ENCODE measurements at places on chromosomes 5 and 9.

GRCh38 chr9:19085295-19085694 is 17.4 kb downstream of the HAUS6 start:
- no peak for DNase-seq

DNA sequence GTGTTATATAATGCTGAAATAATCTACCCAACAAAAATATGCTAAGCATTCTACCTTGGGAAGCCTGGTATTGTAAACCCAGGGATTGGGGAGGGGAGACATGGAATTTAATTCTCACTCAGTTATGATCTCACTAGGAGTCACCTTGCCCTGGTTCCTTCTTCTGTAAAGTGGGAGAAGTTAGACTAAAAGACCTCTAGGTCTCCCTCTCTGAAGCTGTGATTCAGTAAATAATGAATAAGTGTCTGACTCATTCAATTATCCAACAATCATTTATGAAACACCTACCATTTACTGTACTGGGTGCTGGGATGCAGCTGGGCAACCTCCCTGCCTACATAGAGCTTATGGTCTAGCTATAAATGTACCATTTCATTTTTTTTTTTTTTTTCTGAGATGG is 20.2 kb upstream of the SPARC start:
- no peak for DNase-seq

DNA sequence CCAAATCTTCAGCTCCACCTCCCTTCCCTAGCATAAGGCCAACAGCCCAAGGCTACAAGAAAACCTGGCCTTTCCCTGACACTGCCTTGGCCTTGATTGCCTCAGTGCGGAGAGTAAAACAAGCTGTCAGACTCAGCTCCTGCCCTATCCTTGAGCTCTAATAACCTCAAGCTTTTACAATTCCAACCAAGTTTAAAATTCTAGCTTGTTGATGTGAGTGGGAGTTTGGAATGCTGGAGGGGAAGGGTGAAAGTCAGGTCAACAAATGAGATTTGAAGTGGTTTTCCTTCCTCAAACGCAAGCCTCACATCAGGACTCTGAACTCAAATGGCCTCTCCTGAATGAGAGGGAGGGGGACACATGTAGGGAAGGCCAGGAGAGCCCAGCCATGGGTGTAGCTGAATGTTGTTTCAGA is 197.0 kb upstream of the VLDLR start:
- no peak for DNase-seq

GRCh38 chr9:111282845-111283244 is 47.2 kb downstream of the OR2K2 start:
- DNase-seq = no peak

- DNase-seq = peak; percentile 44
Measured at GRCh38 chr5:73418244-73418691, 30.3 kb downstream of the FOXD1 start.

DNA sequence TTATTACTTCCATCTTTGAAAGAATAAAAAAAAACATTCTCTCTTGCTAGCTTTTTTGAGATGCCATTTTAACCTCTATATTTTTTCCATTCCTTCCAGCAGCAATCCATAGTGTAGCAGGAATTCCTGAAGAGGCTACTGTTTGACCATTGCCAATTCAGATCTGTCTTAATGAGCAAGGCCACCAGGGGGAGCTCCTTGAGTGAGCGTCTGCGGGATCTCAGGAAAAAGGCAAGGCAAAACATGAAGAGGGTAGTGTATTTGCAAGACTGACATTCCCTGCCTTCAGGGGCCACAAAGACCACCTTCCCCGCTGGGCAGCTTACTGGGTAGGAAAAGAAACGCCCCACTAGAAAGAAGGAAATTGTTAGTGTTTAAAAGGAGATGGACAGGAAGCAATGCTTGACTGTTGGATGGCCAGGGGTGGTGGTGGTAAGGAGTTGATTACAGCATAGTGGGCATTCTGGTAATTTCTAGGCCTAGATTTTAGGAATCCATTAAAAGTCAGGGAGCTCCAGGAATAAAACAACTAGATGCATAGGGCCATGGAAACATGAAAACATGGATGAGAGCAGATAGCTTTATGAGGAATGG is 206.6 kb upstream of the HAPLN1 start:
- peak; percentile 97 for DNase-seq

DNA sequence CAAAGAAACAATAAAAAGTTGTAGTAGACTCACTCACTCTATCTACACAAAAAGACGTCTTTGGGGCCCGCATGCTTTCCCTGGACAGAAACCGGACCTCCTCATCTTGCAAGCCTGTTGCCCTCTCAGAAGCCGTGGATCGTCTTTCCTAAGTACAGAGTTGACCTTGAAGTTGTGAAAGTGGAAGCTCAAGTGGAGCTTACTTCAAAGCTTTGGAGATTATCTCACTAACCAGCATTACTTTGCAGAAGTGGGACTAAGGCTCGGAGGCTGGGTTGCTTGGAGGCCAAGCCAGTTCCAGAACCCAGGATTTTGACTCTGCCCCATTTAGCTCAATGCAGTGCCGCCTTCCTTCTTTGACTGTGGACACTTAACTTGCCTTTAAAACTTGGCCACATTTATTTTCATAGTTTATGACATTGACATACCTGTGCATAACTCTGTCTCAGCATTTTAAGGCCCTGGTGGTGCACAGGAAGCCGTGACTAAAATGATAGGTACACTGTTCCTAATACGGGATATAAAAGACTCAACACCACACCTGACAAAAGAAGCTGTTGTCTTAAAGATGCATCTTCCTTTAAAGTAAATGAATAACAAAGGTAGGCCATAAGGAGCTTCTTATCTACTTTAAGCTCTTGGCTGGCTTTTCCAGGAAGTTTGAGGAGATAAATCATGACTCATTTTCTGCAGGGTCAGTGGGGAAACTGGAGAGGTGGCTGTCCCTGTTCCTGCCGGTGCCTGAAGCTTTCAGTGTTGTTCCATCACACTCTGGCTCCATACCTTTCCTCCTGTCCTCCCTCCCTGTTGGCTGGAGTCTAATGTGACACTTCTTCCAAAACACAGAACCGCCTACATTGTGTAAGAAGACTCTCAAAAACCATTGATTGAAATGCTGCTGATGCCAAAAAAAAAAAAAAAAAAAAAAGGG is 10.7 kb downstream of the SLC25A25 start:
- DNase-seq = peak; percentile 63

DNA sequence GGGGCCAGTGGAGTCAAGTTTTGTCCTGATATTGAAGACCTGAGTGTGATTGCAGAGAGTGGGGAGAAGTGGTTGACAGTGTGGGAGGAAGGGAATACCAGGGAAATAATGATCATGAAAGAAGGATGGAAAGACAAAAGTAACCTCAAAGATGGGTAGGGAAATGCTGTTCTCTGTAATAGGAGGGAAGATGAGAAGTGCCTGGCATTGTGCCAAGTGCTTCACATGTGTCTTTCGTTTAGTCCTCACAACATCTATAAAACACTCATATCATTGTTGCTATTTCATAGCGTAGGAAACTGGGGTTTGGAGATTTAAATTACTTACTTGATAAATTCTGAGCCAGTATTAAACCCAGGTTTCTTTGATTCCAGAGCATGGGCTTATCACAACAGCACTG is 472.3 kb downstream of the LRRC70 start:
- DNase-seq = no peak

GRCh38 chr9:91843623-91844148 is 106.3 kb downstream of the ROR2 start:
- DNase-seq = peak; percentile 55

- no peak for DNase-seq
Measured at GRCh38 chr5:151270599-151270998, 17.6 kb downstream of the GM2A start.

- DNase-seq = no peak
Measured at GRCh38 chr5:33769196-33769595, 122.6 kb downstream of the ADAMTS12 start.

GRCh38 chr5:85538362-85538761 is 1079.4 kb upstream of the COX7C start:
- DNase-seq = no peak

GRCh38 chr9:31637861-31638260 is 746.6 kb upstream of the ACO1 start:
- no peak for DNase-seq

DNA sequence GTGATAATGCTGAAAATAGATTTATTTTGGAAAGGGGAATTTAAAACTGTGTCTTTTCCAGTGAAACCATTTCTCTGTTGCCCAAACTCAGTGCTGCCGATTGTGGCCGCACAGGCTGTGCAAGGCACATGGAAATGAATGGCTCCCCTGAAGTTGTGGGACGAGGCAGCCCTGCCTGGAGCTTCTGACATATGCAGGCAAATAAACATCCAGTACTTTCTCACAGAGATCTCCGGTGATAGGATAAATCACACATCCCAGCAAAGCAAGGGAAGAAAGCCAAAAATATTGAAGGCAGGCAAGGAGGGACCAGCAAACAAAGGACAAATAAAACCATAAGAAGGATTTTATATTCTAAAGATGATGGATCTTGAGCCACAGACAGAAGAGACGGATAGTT is 464.5 kb downstream of the MTRR start:
- DNase-seq = no peak

DNA sequence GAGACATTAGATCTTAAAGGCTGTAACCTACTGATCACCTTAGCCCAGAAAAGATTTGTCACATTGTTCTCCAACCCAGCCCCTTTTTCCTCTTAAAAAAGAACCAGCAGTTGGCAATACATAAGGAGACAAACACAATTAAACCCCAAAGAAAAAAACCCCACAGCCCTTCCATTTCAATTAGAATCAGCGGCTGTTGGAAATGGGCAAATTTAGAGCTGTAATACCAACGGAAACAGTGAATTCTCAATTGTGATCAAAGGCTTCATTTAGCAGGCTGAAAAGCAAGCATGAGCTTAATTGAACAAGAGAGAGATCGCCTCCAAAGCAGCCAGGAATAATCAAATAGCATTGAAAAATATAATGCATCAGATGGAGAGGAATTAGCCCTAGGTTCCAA is 153.6 kb downstream of the FAM114A2 start:
- no peak for DNase-seq

GRCh38 chr5:180003127-180003526 is 68.4 kb downstream of the RNF130 start:
- no peak for DNase-seq

GRCh38 chr9:81538890-81539289 is 150.5 kb downstream of the TLE1 start:
- no peak for DNase-seq

DNA sequence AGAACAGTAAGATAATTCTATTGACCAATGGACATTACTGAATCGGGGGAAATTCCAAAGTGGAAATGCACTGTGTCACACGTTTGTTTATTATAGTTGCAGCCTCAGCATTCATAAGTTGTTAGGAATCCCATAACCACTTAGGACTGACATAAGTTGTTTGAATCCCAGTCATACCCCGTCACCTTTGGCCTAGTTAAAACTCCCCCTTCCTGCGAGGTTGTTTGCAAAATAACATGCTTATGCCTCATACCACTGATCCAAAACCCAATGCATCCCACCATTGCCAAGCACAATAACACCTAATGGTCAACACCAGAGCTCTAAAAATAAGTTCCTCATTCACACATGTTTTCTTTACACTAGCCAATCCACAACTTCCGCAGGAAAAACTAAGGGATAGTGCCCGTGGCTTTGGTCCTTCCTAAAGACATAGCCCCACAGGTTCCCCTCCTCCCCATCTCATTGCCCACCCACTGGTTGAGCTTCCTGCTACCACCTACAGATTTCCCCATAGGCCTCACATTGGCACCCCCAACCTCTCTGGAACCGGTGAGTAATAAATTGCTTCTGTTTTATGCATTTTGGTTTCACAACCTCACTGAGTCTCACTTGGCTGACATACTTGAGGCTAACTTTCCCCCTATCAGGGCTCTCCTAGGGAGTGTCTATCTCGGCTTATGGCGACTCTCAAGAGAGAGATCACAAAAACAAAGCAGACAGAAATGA is 42.3 kb upstream of the MUSK start:
- no peak for DNase-seq

DNA sequence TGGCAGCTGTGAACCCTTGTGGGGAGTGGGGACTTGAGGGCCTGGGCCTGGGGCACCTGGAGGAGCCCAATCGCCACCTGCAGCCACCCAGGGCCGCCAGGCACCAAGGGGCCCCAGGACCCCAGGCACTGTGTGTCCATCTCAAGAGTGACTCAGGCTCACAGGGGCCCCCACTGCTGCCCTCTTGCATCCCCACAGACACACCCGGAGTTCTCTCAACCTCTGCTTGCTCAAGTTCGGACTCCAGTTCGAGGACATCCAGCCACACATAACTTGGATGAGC is 51.9 kb downstream of the MRPL36 start:
- no peak for DNase-seq

DNA sequence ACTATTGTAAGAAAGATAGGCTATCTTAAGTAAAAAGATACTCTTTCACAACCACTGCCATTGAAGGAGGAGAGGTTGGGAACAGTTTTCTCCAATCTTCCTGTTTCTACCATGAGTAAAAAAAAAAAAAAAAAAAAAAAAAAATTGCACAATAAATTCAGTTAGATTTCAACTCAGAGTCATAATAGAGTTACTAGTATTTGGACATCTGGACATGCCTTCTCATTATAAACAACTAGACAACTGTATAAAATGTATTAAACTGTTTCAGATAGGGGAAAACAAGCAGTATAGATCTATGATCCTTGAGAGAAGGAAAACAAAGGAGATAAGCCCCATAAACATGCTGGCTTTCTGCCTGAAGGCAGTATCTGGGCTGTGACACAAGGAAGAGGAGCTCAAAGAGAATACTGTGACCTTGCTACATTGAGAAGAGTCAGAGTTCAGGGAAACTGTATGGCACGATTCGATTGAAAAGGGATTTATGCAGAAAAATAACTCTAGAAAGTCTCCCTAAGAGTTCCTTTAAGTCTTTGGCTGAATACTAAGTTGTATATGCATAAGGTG is 249.2 kb upstream of the POU5F2 start:
- DNase-seq = no peak
